ENCODE measurements at places on chromosomes 3 and 15. TPM values are rescaled to one million over a fixed set of nuclear protein-coding genes. Genes with fewer than 3 reads are reported as not detected.
A peak's percentile ranks its signal among the peaks of the same experiment; 100 is the strongest.

Gene NAALADL2
- 1.9 TPM for total RNA-seq

DNA sequence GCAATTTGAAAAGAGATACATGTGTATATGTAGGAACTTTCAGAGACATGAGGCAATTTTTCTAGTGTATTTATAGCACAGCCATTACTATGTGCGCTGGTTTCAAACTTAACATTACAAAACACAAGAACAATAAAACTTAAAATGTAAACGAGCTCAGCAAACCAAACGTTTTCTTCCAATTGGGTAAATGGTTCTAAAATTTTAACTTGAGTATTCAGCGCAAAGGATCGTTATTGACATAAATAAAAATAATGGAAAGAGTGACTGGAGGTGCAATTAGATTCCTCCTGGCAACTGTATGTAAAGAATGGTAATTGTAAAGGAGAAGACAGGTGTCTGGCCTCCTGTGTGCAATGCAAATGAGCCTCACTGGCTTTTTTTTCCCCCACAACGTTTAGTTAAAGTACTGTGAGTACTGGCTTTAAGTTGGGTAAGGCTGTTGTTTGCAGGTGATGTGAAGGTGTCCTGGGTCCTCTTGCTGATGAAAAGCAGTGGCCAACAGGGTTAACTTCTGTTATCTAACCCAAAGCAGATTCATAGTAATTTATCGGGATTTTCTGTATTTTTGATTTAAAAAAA, 14.1 kb upstream of the GADL1 start:
- H3K27me3 ChIP-seq = no peaks in the 10 kb centered on the region
- H3K4me3 ChIP-seq = no peak overlapping the region
- H3K36me3 ChIP-seq = no peaks in the 10 kb centered on the region
- DNase-seq = no peak
- no peaks in the 10 kb centered on the region for H3K4me1 ChIP-seq
- no peak overlapping the region for H3K27ac ChIP-seq

GRCh38 chr3:64187065-64187959, 38.0 kb downstream of the PRICKLE2 start:
- peak overlapping the region; percentile 95 for H3K27ac ChIP-seq
- DNase-seq = peak; percentile 74
- peak overlapping the region; percentile 42 for H3K4me3 ChIP-seq

DNA sequence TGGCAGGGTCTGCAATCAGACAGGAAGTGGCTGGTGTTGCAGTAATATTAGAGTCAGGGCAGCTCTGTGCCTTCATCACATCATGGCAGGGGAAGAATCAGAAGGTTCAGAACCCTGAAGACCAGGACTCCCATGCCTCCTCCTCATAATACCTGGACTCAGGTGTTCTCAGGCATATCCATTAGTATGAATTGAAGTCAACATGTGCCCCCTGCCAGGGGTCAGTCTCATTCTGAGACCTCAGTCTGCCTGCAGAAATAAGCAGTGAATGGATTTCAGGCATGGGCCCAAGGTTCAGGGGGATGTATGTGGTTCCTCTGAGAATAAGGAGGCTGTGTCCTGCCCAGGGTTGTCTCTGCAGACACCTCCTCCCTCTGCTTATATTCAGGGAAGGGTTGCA, 74.2 kb downstream of the SPSB4 start:
- H3K4me3 ChIP-seq = no peak overlapping the region
- no peaks in the 10 kb centered on the region for H3K36me3 ChIP-seq
- no peaks in the 10 kb centered on the region for H3K4me1 ChIP-seq

DNA sequence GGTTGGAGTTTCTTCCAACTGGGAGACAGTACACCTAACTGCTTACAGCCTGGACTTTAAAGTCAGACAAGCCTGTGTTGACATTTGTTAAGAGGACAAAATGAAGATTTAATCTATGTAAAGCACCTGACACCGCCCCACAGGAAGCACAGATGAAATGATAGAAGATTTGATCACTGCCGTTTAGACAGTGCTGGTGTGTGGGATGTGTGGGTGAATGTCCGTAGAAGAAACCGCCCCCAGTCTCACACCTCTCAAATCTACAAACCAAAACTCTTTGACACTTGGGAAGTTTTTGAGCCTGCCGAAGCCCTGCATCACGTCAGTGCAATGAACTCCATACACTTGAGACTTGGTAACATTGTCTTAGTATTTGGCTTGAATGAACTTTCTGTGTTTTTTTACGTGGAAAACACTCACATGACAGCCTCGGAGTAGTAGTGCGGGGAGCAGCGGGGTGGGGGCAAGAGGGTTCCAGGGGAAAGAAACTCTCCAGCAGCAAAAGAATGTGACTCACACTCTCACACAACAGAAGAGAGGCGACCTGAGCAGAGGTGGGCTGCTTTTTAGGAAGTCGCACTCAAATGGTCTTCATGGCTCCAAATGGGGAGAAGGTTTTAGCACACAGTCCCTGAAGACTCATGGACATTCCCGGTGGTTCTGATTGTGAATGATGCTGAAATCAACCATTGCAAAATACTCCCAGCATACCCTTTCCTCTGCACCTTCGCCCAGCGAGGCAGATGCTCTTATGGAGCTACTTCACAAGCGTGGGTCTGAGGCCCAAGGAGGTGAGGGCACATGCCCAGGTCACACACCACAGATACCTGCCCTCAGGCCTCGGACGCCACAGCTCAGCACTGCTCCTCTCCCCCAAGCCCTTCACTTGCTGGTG, 79.2 kb downstream of the SRGAP3 start:
- H3K4me3 ChIP-seq = no peak overlapping the region
- no peak overlapping the region for H3K27ac ChIP-seq
- no peak for DNase-seq
- H3K36me3 ChIP-seq = no peaks in the 10 kb centered on the region
- no peaks in the 10 kb centered on the region for H3K27me3 ChIP-seq

- H3K27ac ChIP-seq = no peak overlapping the region
- no peak overlapping the region for H3K4me3 ChIP-seq
- H3K27me3 ChIP-seq = peaks cover 5% of the 10 kb centered on the region
- H3K4me1 ChIP-seq = no peaks in the 10 kb centered on the region
Observed at GRCh38 chr3:98359250-98359649, 5.6 kb downstream of the OR5K4 start.

- peak overlapping the region; percentile 95 for H3K27ac ChIP-seq
- no peaks in the 10 kb centered on the region for H3K36me3 ChIP-seq
- H3K4me3 ChIP-seq = peak overlapping the region; percentile 24
Observed at GRCh38 chr15:32824777-32825176, 107.0 kb downstream of the GREM1 start.

- DNase-seq = peak; percentile 47
- no peak overlapping the region for H3K27ac ChIP-seq
Observed at GRCh38 chr3:63976161-63976871, 47.0 kb downstream of the PSMD6 start.
